ENCODE measurements at places on chromosomes 7 and 10. TPM values are rescaled to one million over a fixed set of nuclear protein-coding genes. Genes with fewer than 3 reads are reported as not detected.
A peak's percentile ranks its signal among the peaks of the same experiment; 100 is the strongest.

GRCh38 chr7:141198194-141198958, 124.5 kb downstream of the TMEM178B start:
- no peak for DNase-seq

Gene ZNF511
- 45.1 TPM for total RNA-seq

Gene CYP2C19
- total RNA-seq, result not detected

Gene SNX13
- 62.6 TPM for total RNA-seq

GRCh38 chr10:123380491-123381085, 226.4 kb downstream of the BUB3 start:
- no peak for DNase-seq

- no peak for DNase-seq
Measured at GRCh38 chr7:101870361-101871062, 53.1 kb downstream of the CUX1 start.

GRCh38 chr7:79968077-79968648, 166.5 kb upstream of the GNAI1 start:
- no peak for DNase-seq

DNA sequence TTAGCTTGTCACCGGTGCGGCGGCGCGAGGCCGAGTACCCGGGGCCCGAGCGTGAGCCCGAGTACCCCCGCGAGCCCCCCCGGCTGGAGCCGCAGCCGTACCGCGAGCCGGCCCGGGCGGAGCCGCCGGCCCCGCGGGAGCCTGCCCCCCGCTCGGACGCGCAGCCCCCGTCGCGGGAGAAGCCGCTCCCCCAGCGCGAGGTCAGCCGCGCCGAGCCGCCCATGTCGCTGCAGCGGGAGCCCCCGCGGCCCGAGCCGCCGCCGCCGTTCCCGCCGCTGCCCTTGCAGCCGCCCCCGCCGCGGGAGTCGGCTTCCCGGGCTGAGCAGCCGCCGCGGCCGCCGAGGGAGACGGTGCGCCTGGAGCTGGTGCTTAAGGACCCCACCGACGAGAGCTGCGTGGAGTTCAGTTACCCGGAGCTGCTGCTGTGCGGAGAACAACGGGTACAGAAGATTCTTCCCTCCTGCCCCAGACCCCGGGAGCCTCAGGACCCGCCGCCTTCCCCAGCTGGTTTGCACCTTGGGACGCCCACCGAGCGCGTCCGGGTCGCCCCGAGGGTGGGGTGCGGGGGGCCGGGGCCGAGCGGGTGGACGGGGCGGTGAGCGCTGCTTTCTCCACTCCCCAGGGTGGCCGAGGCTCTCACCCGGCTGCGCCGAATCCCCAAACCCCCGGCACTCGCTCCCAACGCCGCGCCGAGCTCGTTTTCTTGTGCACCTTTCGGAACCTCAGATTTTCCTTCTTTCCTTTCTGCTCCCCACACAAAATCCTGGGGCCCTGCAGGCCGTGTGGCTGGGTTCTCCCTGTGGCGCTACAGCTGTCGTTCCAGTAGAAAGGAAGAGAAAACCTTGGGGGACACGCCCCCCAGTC, 708 bp downstream of the UBN2 start:
- DNase-seq, result peak; percentile 58

DNA sequence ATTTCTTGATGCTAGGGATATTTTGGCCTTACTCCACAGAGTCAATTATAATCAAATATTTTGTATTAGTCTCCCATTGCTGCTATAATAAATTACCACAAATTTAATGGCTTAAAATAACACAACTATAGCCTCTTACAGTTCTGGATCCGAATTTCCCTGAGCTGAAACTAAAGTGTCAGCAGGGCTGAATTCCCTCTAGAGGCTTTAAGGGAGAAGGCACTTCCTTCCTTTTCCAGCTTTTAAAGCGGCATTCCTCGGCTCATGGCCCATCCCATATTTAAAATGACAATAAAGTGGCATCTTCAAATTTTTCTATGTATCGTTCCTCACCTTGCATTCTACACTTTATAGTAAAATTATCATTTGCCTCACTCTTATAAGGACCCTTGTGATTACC, 421.4 kb upstream of the ZWINT start:
- no peak for DNase-seq

DNA sequence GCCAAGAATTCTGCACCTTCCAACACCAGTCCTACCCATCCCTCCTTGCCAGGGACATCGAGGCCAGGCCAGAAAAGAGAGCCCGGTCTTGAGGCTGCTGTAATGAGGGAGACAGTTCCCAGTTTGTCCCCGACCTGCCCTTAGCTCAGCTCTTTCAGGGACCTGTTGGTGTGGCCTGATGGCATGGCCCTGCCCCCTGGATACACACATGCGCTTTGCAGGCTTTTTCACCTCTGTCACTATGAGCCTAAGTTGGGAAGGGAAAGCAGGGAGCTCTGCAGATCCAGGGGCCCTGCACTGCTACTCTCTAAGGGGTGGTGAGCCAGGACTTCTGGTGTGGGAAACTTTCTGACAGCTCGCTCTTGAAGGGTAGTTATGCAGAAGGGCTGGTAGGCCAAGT, 2.1 kb downstream of the SCD start:
- DNase-seq, result no peak

DNA sequence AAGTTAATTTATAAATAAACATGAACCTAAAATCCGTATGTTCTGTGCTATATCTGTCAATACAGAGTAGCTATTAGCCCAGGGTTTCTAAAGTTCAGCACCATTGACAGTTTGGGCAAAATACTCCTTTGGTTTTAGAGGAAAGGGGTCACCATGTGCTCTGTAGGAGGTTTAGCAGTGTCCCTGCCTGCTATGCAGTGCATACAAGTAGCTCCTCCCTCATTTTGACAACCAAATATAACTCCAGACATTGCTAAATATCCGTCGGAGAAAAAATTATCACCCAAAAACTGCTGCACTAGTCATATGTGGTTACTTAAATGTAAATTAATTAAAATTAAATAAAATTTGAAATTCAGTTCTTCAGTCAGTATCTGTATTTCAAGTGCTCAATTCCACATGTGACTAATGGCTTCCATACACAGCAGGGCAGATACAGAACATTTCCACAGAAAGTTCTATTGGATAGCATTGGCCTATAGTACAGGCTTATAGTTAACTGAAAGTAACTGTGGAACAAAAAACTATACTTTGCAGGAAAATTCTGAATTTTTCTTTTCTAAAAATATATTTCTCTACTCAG, 6.4 kb downstream of the UPF2 start:
- no peak for DNase-seq

DNA sequence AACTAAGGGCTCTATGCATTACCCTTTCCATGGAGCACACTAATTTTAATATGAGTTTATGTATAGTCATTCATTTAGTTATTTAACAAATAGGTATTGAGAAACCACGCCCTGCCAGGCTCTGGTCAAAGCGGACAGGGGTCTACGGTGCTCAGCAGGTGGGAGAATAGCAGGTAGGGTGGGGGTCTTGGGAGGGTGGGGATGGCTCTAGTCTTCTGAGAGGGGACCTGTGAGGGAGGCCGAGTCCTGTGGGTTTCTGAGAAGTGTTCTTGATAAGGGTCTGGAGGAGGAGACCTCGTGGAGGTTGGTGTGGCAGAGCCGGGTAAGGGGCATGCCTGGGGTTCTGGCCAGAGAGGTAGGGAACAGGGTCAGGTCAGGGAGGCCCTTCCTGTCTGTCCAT, 1.1 kb downstream of the WDFY4 start:
- DNase-seq, result no peak

Gene NUTM2B
- total RNA-seq, result 1.2 TPM

Gene SSC4D
- 0.55 TPM for total RNA-seq

- no peak for DNase-seq
Measured at GRCh38 chr10:80471715-80472233, 17.7 kb downstream of the TSPAN14 start.

DNA sequence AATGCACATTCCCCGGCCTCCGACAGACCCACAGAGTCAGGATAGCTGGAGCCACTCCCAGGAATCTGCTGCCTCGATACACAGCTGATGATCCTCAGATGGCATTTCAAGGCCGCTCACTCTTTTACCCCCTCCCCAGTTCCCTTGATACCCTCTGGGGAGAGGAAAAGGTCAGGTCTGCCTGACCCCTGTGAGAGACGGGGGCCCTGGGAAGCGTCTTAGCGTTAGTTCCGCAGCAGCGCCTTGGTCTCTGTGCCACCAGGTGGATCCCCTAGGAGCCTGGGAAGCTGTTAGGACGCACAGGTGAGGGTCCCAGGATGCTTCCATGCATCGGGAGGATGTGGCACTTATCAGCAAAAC, 420.5 kb upstream of the FOXK1 start:
- no peak for DNase-seq

DNA sequence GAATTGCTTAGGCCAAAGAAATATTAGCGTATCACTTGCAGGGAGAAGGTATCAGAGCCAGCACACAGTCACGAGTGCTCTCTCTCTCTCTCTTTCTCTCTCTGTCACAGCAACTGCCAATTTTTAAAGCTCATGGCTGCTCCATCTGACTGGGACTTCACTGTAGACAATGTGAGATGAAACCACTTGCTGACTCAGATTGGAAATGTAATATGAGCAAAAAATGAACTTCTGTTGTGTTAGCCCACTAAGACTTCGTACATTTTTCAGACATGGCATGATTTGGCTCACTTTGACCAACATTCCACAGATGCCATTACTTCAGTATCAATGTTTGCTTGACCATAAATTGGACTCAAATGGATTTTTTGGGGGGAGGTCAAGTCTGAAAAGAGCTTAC, 68.1 kb downstream of the DGKB start:
- peak; percentile 19 for DNase-seq

- DNase-seq, result peak; percentile 66
Measured at GRCh38 chr10:7161484-7162250, 249.2 kb downstream of the SFMBT2 start.

Gene INHBA
- total RNA-seq, result 1.5 TPM

- peak; percentile 56 for DNase-seq
Measured at GRCh38 chr10:70943841-70944466, 55.6 kb upstream of the PCBD1 start.

Gene SEMA3D
- total RNA-seq, result 0.94 TPM

Gene CTAGE6
- total RNA-seq, result not detected

DNA sequence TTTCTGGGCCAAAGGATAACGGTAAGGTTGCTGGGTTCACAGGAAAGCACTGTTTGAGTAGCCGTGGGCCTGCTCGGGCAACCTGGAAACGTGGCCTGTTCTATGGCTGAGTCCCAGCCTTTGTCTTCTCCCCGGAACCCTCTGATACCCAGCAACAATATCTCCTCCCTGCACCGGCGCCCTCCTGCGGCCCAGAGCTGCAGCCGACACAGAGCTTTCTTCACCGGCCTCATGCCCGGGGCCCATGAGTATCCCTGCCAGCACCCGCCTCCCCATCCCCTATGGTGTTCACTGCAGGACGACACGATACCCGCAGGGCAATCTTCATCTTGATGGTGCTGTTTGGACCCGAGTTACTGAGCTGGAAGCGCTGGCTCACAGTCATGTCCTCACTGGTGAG, 38.6 kb upstream of the NCAPG2 start:
- DNase-seq, result no peak

Gene LIPF
- not detected for total RNA-seq
